ENCODE measurements at places on chromosomes 5 and 9.

GRCh38 chr5:151051066-151051930 is 29.5 kb downstream of the TNIP1 start:
- peak; percentile 71 for DNase-seq

DNA sequence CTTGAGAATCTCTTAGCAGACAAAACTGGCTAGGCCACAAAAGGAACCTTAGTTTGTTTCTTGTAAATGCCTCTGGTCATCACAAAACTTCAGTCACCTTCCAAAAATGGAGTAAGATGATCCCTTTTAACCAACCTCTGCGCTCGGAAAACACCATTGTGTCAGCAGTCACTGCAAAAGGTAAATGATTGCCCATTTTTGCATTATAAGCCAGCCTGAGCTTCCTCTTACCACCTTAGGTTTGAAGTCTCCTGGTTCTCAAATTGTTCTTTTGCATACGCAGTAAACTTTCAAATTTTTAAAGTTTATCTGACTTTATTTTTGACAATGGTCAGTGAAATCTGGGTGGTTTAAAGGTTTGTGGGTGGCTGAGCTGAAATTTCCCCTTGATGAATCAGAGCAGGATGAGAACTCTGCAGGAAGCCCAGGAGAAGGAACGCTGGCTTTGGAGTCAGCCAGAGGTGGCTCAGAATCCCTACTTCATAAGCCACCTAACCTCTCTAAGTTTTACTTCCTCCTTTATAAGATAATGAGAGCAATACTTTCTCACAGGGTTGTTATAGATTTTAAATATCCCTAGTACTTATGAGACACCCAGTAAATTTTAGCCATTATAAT is 131.4 kb downstream of the MED10 start:
- no peak for DNase-seq

GRCh38 chr9:93098236-93098946 is 2.4 kb downstream of the CARD19 start:
- DNase-seq: peak; percentile 55

GRCh38 chr9:75657015-75657414 is 233.5 kb upstream of the PCSK5 start:
- DNase-seq: no peak

DNA sequence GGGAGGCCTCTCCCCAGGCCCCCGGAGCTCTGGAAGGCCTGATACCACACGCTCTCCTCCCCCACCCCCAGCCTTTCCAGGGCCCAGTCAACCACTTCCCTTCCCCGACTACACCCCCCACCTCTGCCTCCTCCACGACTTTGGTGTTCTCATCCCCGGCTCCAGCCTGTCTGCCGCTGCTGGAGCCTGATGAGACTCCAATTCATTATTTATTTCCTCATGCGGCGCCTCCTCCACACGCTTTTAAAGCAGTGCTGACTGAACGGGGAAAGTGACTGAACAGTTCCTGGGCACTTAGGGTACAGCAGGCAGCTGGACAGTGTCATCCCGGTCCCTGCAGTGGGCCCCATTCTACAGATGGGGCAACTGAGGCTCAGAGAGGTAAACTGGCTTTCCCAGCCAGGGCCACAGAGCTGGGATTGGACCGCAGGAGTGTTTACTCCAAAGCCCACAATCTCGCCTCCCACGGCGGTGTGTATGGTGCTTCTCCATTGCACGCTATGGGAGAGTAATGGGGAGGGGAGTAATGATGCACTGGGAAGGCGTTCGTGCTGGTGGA is 15.9 kb upstream of the RPL26L1 start:
- DNase-seq: no peak

- peak; percentile 36 for DNase-seq
Observed at GRCh38 chr5:175895686-175896102, 24.3 kb downstream of the CPLX2 start.

GRCh38 chr9:15211815-15212495 is 95.1 kb downstream of the TTC39B start:
- DNase-seq: no peak

DNA sequence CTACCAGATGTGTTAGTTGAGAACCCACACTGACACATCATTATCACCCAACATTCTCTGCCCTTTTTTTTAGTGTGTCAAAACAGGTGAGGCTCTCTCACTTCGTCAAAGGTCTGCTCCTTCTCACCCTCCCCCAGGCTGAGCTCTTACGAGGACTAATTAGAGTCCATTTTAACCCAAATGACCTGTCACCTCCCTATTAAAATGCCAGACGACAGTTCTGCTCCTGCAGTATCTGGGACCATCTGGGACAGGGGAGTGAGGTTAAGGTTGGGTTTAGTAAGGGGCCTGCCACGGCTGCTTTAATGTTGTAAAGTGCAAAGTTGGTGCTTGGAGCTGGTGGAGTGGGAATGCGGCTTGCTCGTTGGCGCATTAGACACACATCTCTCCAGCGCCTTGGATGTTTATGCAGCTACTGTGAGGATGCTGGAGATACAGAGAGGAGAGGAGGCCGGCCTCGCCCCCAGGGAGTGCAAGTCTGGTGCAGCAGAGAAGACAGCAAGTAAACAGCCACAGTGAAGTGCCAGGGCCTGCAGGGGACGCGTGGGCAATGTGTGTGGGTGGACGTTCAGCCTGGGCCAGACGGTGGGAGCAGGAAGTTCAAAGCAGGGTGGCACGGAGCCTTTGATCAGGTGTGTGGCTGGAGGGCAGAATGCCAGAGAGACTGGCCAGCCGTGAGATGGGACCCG is 96.2 kb downstream of the C9orf50 start:
- no peak for DNase-seq

DNA sequence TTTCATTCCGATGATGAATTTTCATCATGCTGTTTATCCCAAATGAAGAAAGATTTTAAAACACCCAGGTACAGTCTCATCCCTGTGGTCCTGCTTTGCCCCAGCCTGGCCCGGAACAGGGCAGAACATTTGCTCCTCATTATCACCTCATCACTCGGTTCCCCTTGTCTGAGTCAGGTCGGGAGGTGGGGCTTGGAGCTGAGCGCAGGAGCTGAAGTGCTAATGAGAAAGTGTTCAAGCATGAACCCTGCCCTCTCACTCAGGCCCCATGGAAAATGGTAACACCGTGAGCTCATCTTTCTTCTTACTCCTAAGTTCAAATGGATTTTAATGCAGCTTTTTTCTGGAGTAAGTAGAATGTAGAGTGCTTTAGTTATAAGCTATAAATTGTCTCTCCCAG is 466.2 kb downstream of the KDM4C start:
- no peak for DNase-seq

GRCh38 chr9:37784616-37785483 is at the start of gene EXOSC3:
EXOSC3 (minus strand) TSS chr9:37785064; CDS start chr9:37785044, 20 bp downstream.
- peak; percentile 77 for DNase-seq

GRCh38 chr9:94679587-94679986 is 40.3 kb upstream of the FBP1 start:
- DNase-seq: no peak

GRCh38 chr5:160357861-160358411 is 12.5 kb downstream of the C1QTNF2 start:
- no peak for DNase-seq

DNA sequence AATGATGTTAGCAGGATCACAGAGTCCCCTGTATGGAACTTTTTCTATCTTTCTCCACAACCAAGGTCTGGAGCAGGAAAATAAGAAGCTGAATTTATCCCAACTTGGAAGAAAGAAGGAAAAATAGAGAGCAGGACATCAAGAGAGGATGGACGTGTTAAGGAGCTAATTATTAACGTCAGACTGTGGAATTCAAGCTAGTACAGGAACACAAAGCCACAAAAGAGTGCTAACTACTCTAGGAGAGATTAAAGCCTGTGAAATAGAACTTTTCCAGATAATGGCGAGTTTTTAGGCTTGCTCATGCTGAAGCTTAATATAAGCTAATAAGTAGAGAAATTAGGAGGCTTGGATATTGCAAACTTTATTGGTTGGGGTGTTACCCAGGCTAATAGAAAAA is 632 bp upstream of the SPINK13 start:
- DNase-seq: no peak

- DNase-seq: no peak
Observed at GRCh38 chr9:109145051-109145450, 22.0 kb downstream of the FRRS1L start.

- no peak for DNase-seq
Observed at GRCh38 chr5:10102706-10103497, 146.8 kb downstream of the ATPSCKMT start.

GRCh38 chr9:754150-754931 is 87.2 kb upstream of the DMRT1 start:
- DNase-seq: no peak

- no peak for DNase-seq
Observed at GRCh38 chr5:55742778-55743177, 4.9 kb downstream of the DDX4 start.

- no peak for DNase-seq
Observed at GRCh38 chr5:41875121-41875520, 4.9 kb upstream of the OXCT1 start.
